ENCODE measurements at places on chromosomes 1 and 21.

GRCh38 chr1:101993710-101994109 lies 3.0 kb downstream of the OLFM3 start:
- no peak for DNase-seq

DNA sequence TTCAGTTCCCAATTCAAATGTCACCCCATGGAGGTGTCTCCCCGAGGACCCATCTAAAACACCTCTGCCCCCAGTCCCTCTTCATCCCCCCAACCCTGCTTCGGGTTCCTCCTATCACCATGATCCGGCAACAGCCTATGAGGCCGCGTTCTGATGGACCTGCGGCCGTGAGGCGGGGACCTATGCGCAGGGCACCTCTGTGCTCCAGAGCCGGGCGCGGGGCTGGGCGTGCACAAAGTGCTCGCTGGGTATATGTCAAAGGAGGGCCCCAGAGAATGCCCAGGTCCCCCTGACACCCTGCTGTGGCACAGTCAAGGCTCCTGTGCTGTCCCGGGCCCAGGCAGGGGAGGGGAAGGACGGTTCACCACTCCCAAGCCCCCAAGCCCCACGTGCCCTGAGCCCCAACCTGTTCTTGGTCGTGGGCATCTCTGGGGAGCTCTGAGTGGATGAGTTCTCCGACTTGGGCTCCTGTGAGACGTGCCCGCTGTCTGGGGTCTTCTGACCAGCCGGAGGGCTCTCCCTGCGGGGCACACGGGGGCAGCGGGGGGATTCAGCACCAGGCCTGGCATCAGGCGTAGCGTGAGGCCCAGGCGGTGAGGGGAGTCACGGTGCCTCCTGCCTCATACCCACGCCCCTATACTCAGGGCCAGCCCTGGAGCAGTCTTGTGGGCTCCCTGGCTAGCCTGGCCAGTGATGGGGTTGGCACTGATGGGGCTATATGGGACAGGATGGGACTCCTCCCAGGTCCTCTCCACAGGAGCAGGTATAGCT lies 67.7 kb downstream of the RAP1GAP start:
- DNase-seq: no peak

DNA sequence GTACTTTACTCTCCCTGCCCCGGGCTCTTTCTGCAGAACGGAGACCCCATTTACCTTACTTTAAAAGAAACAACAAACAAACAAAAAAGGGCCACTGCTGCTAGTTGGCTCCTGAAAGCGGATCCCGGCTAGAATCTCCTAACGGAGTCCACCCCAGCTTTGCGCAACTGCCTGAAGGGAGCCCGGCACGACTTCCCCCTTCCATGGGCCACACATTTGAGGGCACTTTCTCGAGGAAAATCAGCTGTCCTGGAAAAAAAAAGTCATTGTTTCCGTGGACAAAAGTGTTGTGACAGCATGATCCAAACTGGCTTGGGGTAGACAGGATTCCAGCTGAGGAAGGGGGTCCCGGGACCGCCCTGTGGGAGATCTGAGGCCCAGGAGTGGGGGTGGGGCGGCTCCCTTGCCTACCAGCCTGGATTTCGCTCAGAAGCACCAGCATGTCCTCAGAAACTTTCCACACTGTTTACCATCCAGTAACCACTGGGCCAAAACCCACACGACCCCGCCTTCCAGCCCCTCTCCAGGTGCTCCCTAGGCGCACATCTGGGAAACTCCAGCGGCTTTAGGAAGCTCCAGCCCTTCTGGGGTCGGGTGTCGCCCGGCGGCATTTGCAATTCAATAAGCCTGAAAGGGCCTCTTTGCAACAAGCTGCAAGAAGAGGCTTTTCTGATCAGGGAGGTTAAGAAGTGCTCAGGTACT lies 4.8 kb downstream of the RIPK4 start:
- no peak for DNase-seq

DNA sequence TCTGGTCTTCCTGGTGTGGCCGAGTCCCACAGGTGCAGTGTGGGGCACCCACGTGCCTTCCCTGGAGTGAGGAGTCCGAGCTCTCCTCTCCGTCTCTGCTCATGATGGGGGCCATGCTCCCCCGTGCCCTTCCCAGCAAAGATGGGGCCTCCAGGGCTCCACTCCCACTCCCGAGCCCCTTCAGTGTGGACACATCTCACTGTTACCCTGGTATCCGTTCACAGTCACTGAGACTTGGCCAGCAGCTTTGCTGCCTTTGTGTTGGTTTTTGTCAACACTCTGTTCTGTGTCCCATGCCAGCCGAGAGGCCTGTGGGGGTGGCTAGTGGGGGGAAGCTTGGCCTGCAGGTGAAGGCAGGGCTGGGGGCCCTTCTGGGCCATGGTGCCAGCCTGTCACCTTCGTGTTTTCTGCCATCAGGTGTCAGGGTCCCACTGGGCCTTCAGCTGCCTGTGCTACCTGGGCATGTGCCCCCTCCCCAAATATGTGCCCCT lies 46.9 kb upstream of the POFUT2 start:
- DNase-seq: peak; percentile 17

DNA sequence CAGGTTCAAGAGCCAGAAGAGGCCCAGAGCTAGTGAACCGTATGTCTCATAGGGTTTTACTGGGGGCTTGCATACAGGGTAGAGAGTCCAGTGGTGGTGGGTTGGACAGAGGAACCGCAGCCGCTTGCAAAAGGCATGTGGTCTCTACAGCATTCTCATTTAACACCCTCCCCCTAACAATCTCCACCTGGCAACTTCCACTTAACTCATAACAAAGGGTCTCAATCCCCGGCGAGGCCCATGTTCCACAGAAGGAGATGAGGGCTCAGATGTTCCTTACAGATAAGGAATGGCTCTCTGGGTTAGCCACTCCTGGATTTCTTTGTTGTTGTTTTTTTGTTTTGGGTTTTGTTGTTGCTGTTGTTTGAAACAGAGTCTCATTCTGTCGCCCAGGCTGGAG lies 106.1 kb downstream of the APP start:
- no peak for DNase-seq

GRCh38 chr1:33370827-33371226 lies 49.9 kb upstream of the A3GALT2 start:
- no peak for DNase-seq

GRCh38 chr1:151511636-151512215 lies 539 bp downstream of the CGN start:
- DNase-seq: no peak

DNA sequence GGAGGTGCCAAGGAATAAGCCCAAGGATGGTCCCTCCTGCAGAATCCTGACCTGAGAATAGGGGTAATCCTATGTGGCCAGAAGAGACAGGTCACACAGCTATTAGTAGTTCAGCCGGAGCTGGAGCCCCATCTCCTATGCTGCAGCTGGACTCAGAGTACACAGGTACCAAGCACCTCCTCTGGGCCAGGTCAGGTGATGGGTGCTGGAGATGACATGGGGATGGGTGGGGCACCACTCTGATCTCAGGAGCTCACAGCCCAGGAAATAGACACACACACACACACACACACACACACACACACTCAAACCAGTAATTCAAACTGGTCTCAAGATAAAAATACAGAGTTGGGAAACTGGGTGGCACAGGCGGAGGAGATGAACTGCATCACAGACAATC lies 54.2 kb upstream of the SSBP3 start:
- no peak for DNase-seq

- no peak for DNase-seq
Measured at GRCh38 chr1:67677408-67677807, 7.6 kb upstream of the GADD45A start.

DNA sequence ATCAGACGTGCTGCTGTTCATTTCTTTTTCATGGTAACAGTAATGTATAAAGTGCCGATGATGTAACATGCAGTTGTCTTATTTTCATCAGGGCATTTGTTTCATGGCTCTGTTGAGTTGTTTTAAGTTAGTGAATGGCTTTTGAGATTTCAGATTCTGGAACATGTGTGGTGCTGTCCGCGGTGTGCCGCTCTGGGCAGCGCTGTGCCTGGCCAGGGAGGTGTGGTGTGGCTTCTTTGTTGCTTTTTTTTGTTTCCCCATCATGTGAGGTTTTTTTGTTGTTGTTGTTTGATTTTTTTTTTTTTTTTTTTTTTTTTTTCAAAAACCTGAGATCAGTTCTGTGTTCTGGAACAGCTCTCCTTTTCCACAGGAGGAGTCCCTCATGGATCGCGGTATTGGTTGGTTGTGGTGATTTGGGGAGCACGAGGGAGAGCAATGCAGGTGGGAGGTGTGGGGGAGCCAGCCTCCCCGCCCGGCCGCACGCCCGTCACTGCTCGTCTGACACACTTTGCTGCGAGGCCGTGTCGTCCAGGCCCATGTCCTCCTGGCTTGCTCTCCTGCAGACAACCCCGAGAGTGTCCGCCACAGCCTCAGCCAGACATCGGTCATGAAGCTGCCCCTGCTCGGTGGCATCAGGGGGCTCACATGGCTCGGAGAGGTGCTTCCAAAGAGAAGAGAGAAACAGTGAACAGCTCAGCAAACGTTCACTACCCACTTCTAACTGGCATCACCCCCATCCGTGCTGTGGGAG lies 33.6 kb downstream of the NTPCR start:
- no peak for DNase-seq

DNA sequence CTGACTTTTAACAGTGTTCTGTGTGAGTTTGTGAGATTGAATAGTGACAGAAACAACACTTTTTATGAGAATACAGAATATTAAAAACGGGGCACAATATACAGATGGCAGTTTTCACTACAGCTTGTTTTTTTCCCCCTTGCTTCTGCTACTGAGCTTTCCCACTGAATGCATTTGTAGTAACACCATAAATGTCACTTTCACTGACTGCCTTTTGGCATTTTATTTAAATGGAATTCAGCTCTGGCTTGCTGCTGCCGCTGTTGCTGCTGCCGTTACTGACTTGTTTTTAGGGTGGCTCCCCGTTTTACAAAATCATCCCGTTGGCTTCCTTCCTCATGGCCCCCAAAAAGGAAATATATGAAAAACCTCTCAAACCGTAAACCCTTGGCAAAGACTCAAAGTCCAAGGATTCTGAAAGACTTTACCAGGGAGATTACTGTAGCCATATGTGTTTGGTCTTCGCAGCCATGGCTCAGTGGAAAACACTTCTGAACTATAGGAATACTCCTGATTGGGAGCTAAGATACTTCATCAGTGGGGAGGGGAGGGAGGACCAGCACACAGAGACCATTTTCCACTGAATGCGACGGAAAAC lies 151.0 kb downstream of the NUF2 start:
- no peak for DNase-seq

DNA sequence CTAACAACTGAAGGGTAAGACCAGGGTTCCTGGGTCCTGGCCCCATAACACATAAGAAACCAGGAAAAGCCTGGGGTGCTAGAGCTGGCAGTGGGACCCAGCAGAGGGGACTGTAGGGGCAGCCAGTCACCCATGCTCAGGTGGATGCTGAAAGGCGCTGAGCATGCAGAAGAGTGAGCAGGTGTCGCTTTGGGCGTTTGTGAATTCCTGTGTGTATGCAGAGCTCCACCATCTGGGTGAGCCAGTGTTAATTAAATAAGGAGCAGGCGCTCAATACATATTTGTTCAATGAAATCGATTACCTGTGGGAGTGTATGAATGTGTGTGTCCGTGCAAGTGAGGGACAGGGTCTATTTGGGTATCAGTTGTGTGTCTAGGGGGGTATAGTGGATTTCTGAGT lies 499 bp downstream of the C1QA start:
- DNase-seq: no peak

DNA sequence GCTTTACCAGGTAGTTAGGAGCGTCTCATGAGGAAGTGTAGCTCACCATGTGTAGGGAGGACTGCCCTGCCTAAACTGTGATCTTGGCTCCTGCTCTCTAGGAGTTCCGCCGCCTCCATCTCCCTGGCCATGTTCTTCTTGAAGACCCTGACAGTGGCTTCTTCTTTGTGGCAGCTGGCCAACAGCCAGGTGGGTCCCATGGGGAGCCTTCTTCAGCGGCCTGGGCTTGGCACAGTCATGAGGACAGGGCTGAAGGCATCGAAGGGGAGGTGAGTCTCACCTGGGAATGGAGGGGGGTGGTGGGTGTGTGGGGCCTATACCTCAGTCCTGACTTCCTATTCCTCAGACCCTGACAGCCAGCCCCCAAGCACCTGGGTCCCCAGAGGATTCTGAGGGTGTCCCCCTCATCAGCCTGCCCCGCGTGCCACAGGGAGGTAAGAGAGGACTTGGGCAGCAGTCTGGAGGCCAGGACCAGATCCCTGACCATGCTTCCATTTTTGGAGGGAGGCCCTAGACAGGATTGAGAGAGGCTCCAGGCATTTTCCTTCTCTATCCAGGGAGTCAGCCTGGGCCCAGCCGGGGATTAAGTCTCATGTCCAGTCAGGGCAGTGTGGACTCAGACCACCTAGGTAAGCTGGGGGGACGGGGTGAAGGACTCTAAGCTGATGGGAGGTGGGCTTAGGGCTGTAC lies 21.4 kb downstream of the HYI start:
- DNase-seq: peak; percentile 29

DNA sequence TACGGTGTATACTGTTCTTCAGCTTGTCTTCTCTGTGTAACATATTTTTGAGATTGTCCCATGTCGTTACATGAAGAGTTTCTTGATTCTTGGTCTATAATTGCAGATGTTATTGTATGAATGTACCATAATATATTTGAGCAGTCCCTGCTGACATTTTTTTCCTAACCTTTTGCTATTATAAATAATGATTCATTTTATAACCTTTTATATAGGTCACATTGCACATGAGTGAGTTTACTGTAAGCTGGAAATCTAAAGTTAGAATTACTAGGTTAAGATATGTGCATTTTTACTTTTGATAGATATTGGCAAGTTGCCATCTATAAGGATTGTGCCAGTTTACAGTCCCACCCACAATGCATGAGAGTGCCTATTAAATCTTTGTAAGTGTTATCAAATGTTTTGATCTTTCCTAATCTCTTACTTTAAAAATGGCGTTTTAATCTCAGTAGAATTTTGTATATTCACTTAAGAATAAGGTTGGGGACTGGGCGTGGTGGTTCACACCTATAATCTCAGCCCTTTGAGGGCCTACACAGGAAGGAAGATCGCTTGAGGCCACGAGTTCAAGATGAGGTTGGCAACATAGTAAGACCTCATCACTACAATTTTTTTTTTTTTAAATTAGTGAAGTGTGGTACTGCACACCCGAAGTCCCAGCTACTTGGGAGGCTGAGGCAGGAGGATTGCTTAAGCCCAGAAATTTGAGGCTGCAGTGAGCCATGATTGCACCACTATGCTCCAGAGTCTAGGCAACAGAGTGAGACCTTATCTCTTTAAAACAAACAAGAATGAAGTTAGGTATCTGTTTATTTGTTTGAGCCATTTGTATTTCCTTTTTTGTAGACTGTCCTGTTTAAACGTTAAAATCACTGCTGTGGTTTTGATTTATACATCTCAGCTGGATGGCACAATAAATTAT lies 36.5 kb downstream of the ZMYM1 start:
- no peak for DNase-seq

DNA sequence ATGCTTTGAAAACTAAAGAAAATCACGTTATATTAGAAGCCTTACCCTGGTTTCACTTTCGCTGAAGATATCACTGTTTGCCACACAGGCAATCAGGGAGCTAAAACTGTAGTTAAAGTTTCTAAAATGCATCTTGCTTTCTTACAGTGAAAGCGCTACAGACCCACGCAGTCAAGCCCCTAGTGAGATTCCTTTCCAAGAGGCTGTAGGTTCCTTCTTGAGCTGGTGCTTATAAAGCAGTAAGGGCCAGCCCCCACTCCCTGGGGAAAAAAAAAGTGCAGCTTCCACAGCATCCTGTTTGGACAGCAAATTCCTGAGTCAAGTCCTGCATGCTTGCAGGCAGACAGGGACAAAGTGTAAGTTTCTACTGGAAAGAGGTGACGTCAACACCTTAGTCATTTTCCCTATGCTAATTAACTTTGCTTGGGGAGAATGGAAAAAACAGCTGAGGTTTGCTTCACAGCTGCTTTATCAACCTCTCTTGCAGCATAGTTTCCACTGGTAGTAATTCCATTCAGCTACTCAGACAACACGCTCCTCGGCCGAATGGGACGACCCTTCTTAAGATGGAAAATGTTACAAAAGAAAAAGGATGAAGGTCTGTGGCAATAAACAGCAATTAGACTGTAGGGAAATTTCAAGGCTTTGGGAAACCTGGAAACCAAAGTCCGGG lies 14.7 kb upstream of the KCNE1 start:
- DNase-seq: peak; percentile 85
